ENCODE measurements at places on chromosomes 4 and X.
A peak's percentile ranks its signal among the peaks of the same experiment; 100 is the strongest.

- DNase-seq, result peak; percentile 18
Observed at GRCh38 chr4:87007528-87008446, 73.0 kb downstream of the AFF1 start.

DNA sequence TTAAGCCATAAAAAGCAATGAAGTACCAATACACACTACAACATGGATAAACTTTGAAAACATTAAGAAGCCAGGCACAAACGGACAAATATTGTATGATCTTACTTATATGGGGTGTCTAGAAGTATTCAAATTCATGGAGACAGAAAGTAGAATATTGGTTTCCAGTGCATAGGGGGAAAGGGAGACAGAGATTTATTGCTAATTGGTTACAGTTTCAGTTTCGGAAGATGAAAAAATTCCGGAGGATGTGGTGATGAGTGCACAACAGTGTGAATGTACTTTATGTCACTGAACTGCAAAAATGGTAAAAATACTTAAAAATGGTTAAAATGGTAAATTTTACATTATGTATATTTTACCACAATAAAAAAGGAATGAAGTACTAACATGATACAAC lies 5.1 kb upstream of the PRDX4 start:
- DNase-seq, result no peak

- no peak for DNase-seq
Observed at GRCh38 chrX:134457708-134458107, 2.3 kb upstream of the HPRT1 start.

- DNase-seq, result no peak
Observed at GRCh38 chr4:14218641-14219040, 591.1 kb upstream of the BOD1L1 start.

- DNase-seq, result no peak
Observed at GRCh38 chrX:134645936-134646543, 12.2 kb downstream of the PLAC1 start.

DNA sequence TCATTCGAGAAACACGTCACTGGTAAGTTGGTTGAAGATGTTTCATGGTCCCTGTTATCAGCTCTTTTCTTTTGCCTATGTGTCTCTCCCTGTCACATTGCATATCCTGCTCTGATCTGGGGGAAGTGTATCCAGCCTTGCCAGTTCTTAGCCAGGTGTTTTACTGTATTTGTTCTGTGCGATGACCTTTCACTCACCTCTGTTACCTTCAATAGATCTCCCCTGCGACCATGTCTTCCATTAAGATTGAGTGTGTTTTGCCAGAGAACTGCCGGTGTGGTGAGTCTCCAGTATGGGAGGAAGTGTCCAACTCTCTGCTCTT lies 2.6 kb downstream of the RGN start:
- DNase-seq, result no peak

GRCh38 chr4:41542526-41543275 lies 4.7 kb downstream of the LIMCH1 start:
- no peak for DNase-seq

- no peak for DNase-seq
Observed at GRCh38 chrX:72536542-72536941, 36.1 kb downstream of the HDAC8 start.

DNA sequence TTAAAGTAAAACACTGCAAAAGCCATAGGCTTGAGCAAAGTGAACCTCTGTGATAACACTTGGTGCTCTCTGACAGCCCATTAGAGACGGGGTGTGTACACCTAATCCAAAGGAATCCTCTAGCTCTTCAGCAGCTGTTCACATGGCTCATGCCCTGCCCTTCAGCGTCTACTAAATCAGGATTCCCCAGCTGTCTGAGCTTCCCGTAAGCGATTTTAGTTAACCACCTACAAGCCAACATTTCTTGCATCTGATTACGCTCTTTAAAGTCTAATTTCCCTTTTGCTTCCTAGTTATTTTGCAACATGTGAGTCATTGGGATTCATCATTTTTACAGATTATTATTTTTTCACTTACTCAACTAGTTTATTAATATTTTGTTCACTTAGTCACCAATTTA lies 6.5 kb downstream of the DMD start:
- no peak for DNase-seq

GRCh38 chrX:45602151-45602550 lies 401.5 kb upstream of the DIPK2B start:
- DNase-seq, result no peak

DNA sequence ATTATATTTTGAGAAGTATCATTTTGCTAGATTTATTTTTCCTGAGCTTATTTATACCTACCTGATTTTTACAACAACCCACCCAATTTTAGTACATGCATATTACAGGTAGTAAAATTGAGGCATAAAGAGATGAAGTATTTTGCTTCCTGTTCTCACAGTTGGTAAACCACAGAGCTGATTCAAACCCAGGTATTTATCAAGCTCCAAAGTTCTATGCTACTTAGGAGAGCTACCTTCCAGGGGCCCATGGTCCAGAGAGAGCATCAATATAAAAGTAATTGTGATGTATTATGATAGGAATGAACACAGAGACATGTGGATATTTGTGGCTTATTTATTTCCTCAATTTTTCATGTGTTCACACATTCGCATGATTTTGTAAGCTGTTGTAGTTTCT lies 20.2 kb upstream of the GBA3 start:
- DNase-seq, result no peak

DNA sequence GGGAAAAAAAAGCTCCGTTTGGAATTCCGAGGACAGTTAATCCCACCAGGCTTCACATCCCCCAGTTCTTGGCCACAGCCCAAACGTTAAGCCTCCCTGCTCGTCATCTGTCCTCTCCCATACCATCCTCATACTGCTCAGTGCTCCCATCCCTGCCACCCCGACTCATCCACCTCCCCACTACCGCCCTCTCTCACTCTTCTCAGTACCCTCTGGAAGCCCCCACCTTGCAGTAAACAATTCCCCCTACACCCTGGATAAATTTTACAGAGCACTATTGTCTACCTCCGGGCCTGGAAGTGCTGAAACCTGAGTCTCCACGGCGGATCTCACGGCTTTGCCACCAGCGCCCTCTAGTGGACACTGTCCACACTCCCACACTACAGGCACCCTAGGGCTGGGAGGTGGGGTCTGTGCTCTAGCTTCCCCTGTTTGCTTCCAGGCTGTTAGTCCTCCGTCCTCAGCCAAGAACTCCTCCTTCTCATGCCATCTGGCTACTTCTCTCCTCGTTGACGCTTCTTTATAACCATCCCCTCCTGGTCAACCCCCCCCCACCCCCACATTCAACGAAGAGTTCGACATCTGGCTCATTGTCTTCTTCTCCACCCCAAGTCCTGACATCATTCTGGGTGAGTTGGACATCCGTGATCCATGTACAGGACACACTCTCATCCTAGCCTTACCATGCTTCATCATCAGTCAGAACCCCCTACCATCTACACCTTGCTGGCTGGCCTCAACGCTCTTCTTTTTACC lies 54.5 kb downstream of the RTL9 start:
- peak; percentile 54 for DNase-seq

DNA sequence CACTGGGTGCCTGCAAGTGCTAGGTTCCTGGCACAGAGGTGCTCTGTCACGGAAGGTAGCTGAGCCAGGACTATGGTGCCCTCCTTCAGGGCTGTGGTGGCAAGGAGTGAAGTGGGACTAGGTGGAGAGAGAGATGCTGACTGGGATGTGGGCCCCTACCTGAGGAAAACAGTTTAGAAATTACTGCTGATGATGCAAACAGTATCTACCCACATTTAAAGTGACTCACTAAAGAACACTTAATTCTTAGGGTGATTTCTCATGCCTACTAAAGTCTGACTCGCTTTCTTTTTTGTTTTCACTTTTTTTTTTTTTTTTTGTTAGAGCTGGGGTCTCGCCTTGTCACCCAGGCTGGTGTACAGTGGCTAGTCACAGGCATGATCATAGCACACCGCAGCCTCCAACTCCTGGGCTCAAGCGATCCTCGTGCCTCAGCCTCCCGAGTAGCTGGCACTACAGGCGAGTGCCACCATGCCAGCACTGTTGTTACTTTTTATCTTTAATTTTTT lies 3.1 kb downstream of the ZNF185 start:
- DNase-seq, result no peak

GRCh38 chr4:139223682-139224317 lies 46.8 kb upstream of the ELF2 start:
- DNase-seq, result no peak

DNA sequence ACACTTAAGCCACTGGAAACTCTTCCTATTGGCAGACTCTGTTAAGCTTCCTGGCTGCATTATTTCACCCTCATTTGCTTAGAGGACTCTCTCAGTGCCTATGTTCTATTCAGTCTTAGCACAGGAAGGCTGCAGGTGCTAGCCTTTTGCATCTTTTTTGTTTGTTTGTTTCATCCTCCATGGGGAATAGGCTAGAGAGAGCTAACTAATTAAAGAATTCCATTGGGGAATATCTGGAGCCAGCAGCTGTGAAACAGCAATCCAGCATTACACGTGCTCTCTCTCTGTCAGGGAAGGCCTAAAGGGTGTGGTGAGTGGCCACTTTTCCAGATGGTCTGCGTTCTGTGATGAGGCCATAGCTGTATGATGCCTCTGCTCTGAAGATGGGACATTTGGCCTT lies 633.6 kb downstream of the SPRY1 start:
- no peak for DNase-seq

GRCh38 chrX:153723351-153724251 lies 586 bp downstream of the BCAP31 start:
- DNase-seq, result peak; percentile 40

- DNase-seq, result no peak
Observed at GRCh38 chr4:24582235-24582832, 2.0 kb downstream of the DHX15 start.

Data from activated CD4-positive, alpha-beta T cell treated with anti-CD3 and anti-CD28 coated beads, Interleukin-2, amount 50 U/mL, for 4 hours (primary cell).